Fibroblast of upper back skin (primary cell): ENCODE measurements at places on chromosomes 1 and 21.

DNA sequence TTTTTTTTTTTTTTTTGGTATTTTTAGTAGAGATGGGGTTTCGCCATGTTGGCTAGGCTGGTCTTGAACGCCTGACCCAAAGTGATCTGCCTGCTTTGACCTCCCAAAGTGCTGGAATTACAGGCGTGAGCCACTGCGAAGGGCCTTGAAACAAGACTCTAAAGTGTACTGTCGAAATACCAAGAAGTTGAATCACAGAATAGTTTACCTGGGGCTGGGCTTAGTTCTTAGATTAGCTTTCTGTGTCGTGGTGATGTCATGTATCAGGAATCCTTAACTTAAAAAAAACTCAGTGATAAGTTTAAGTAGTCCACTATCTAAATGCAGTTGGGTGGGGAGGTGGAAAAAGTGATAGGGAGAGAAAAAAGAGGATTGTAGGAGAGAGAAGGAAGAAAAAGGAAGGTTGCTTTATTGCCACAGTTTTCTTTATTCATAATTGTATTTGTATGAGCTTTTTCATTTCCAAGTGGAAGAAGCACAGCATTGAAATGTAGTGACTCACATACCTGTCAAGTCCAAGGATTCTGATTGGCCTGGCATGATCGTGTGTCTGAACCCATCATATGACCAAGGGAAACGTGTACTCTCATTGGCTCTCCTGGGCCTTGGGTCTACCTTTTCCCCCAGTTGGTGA is 13.4 kb downstream of the ITSN1 start:
- peak; percentile 93 for DNase-seq

- DNase-seq: peak; percentile 48
Measured at GRCh38 chr1:12712076-12712475, 3.8 kb upstream of the AADACL3 start.

- no peak for DNase-seq
Measured at GRCh38 chr1:169494343-169494742, 8.6 kb upstream of the SLC19A2 start.

- DNase-seq: peak; percentile 74
Measured at GRCh38 chr1:232226197-232226712, 403.7 kb downstream of the SIPA1L2 start.

DNA sequence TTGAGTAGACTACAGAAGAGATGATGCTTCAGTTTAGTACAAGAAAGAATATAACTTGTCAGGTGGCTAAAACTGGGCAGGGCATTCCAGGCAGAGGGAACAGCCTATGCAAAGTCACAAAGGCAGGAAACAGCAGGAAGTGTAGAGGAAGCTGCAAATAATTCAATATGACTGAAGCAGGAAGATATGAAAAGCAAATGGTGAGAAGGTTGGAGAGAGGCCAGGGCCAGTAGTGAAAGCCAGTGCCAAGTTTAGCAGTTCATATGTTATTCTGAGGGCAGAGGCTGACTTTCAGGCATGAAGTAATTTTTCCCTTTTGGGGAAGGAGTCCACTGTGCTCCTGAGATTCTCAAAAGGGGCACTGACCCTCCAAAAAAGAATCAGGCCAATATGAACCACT is 8.0 kb upstream of the YBX1 start:
- DNase-seq: no peak

GRCh38 chr1:154837034-154837671 is 32.9 kb downstream of the KCNN3 start:
- DNase-seq: no peak

GRCh38 chr21:42760951-42761751 is 107.7 kb downstream of the PDE9A start:
- no peak for DNase-seq
